Thoracic aorta (tissue), 2 donors: ENCODE measurements at places on chromosomes 3 and 15. TPM values are rescaled to one million over a fixed set of nuclear protein-coding genes. Genes with fewer than 3 reads are reported as not detected.

DNA sequence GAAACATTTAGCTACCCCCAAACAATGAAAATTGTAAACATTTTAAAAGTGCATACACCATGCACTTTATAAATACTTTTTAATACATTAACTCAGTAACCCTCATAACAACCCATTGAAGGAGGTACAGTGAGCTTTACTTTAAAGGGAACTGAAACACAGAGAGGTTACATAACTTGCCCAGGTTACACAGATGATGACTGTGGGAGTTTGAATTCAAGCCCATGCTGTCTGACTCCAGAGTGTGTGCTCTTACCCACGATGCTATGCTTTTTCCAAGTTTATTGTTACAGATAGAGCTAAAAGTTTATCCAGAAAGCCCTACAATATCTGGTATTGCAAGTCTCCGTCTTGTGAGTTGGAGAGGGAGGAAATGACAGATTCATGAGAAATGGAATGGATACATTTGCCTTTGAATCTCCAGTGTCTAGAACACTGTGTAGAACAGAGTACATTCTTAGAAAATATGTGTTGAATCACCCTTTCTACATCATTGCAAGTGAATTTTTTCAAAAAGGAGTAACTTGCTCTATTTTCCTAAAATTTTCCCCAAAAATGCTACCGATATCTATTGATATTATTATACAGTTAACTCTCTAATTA, 428.3 kb downstream of the NAALADL2 start:
- H3K27me3 ChIP-seq: no peaks in the 10 kb centered on the region
- no peaks in the 10 kb centered on the region for H3K4me1 ChIP-seq
- no peak overlapping the region for H3K27ac ChIP-seq
- no peak for DNase-seq
- no peak overlapping the region for H3K4me3 ChIP-seq

HESX1 gene
- total RNA-seq: 1.7 TPM

DNA sequence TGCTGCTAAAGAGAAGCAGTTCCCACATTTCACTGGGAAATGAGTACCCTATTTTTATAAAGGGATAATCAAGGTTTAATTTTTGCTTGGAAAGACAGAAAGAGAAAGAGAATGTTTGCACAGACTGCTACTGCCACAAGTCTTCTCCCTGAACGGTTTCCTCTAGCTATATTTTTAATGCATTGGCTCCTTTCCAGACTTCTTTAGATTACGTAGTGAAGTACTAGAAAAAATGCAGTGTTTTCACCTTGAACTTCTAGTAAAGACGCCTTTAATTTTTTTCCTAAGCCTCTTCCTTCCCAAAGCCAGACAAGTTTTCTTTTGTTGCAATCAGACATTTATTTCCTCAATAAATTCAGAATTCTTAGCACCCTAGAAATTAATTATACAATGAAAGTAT, 248.3 kb upstream of the CCDC54 start:
- H3K4me1 ChIP-seq: no peaks in the 10 kb centered on the region
- no peak overlapping the region for H3K27ac ChIP-seq
- no peaks in the 10 kb centered on the region for H3K27me3 ChIP-seq

TJP1 gene
- 78.4 TPM for total RNA-seq

DNA sequence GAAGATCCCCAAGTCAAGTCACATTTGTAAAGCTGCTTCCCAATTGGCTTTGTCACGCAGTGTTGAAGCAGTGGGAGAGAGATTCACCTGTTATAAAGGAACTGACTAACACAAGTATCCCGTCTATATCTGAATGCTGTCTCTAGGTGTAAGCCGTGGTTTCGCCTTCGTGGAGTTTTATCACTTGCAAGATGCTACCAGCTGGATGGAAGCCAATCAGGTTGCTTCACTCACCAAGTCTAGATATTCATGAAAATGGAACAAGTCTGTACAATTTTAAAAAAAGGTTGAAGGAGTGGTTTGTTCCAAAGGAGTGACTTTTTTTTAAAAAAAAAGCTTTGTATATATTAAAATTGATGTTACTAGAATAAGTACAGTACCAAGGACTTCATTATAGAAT, 11.7 kb downstream of the RBM5 start:
- H3K27me3 ChIP-seq: no peaks in the 10 kb centered on the region
- no peak overlapping the region for H3K4me3 ChIP-seq
- peaks cover 92% of the 10 kb centered on the region for H3K36me3 ChIP-seq
- no peak overlapping the region for H3K27ac ChIP-seq
- H3K4me1 ChIP-seq: peaks cover 5% of the 10 kb centered on the region
- no peak for DNase-seq

GRCh38 chr3:13307041-13307440, 113.1 kb downstream of the NUP210 start:
- DNase-seq: no peak
- H3K27ac ChIP-seq: no peak overlapping the region
- H3K4me1 ChIP-seq: peaks cover 2% of the 10 kb centered on the region

DNA sequence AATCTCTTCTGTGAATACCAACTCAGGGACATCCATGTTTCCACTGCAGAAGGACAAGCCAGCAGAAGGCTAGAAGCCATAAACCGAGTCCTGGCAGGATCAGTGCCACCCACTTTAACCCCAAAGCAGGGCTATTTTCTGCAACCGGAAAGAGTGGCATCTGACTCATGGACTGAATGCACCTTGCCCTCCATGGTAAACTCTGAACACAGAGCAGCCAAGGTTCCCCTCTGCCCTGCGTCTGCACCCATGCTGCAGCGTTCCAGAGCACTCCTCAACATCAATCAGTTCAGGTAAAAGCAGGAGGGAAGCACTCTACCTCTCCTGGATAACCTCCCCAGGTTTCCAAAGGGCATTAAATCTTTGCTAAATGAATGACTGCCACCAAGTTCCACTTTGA, 801 bp upstream of the NGRN start:
- DNase-seq: no peak
- H3K36me3 ChIP-seq: no peaks in the 10 kb centered on the region
- no peaks in the 10 kb centered on the region for H3K27me3 ChIP-seq

- no peak for DNase-seq
- no peaks in the 10 kb centered on the region for H3K27me3 ChIP-seq
- H3K4me3 ChIP-seq: no peak overlapping the region
- H3K4me1 ChIP-seq: peaks cover 8% of the 10 kb centered on the region
- H3K36me3 ChIP-seq: no peaks in the 10 kb centered on the region
- H3K27ac ChIP-seq: no peak overlapping the region
These were observed 28.8 kb downstream of the CDIN1 start for GRCh38 chr15:36608180-36608579.

PLA1A gene
- total RNA-seq: 20.8 TPM

ITPKA gene
- total RNA-seq: 4.4 TPM

IFRD2 gene
- total RNA-seq: 43.3 TPM

- no peak overlapping the region for H3K27ac ChIP-seq
- no peak overlapping the region for H3K4me3 ChIP-seq
- no peaks in the 10 kb centered on the region for H3K36me3 ChIP-seq
These were observed 77.1 kb upstream of the ATP11B start for GRCh38 chr3:182716114-182716688.
